ENCODE measurements at places on chromosomes 2 and 18.
A peak's percentile ranks its signal among the peaks of the same experiment; 100 is the strongest.

DNA sequence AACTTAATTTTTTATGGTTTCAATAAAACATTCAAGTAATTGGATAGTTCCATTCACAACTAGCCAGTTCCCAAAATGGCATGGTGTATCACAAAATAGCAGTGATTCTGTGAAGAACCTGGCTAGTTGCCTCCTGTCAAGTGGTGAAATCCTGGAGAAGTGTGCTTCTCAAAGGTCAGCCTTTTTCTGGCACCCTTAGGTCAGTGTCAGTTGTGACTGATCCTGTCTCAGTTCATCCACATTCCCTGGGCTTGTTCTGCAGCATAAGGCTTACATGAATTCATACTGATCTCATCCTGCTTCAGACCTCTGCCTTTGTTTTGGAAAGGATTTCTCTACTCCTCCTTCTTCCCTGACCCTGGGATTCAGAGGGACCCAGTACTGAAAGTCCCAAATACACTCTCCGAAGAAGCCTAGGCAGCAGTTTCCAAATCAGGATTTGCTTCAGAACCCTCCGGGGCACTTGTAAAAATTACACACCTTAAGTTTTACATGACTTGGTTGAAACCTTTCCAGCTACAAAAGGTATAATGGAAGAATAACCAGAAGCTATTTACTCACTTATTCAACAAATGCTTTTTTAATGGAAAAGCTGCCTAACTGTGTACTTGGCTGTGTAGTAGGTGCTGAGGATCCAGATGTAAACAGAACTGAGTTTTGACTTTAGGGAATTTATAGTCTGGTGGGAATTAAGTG is 11.0 kb downstream of the MAP3K20 start:
- no peak for DNase-seq

GRCh38 chr2:184555352-184555751 is 43.0 kb upstream of the ZNF804A start:
- no peak for DNase-seq

- no peak for DNase-seq
Observed at GRCh38 chr2:114548151-114548550, 105.7 kb downstream of the DPP10 start.

GRCh38 chr2:187307606-187308005 is 140.4 kb downstream of the CALCRL start:
- no peak for DNase-seq

GRCh38 chr2:168064011-168064998 is 183.1 kb downstream of the STK39 start:
- DNase-seq, result no peak

DNA sequence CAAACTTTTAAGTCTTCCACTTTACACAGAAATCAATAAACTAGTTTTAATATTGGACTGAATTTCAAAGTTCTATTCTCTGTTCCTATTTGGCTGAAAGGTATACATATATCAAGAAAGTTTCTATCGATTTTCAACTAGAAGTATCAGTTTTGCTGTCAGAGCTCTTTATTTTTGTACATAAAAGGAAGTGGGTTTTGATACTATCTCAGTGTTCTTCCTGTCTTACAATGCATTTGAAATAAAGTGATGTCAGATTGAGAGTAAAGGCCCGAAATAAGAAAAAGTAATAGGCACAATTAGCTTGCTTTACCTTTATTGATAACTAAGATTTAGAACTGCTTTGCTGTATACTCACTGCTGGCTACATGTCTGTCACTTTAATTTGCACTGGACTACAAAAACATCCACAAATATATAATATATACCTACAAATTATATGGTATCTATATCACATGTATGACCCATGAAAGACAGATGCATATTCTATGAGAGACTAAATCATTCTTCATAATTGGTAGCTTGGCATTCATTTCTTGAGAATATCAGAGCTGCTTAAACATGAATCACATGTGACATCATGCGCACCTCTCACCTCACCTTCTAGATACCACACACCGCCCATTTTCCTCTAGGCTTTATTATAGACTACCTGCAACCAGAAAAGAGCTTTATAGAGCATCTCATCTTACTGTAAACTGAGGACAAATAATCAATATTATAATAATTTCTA is 83.6 kb downstream of the ASXL2 start:
- no peak for DNase-seq

DNA sequence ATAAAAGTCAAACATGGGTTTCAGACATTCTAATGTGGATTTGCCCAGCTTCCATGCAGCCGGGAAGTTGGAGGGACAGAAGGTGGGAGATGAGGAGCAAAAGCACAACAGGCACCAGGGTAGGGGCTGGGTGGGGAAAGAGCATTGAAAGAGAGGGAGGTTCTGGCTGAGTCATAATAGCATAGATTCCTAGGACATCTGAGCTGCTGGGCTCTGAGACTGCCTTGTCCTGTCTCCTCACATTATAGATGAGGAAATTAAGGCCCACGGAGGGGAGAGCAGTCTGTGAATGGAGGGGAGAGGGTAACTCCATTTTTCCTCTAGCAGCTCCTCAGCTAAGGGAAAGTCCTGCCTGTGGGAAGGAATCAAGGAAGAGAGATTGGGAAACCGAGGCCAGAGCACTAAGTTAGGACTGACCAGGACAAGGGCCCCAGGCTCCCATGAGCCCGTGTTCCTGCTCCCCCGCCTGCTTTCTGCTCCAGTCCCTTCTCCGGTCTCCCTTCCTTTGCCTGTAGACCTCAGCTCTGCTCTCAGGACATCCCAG is 26.2 kb downstream of the SH2D6 start:
- no peak for DNase-seq

DNA sequence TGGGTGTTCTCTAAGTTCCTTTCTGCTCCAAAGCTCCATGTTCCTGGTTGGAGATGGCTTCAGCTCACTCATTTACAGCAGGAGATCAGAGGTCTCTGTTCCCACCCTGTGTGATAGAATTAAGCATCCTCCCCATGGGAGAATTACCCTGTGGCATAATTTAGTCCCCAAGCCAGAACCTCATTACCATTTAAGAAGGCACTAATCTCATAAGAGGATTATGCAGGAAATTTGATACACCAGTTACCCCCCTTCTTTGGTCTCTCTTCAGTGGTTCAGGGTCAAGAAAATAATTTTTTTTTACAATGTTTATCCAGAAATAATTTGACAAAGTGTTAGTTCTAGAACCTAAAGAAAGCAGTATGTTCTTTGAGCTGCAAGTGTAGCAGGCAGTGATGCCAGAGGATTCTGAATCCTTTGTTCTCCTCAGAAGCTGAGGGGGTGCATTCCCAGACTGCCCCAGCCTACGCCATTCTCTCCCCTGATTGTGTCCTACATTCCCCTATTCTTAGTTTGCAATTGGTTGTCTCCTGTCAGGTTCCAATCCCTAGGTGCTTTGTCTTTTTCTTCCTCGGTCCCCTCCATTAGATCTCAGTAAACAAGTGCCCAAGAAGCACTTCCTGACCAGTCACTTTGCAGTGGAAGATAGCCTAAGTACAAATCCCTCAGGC is 163.6 kb downstream of the PRKCE start:
- DNase-seq, result no peak

- no peak for DNase-seq
Observed at GRCh38 chr2:238022594-238023157, 38.1 kb upstream of the SCLY start.

GRCh38 chr2:30269771-30270145 is 38.4 kb downstream of the LBH start:
- DNase-seq, result no peak

- no peak for DNase-seq
Observed at GRCh38 chr2:128298846-128299507, 19.7 kb downstream of the HS6ST1 start.

DNA sequence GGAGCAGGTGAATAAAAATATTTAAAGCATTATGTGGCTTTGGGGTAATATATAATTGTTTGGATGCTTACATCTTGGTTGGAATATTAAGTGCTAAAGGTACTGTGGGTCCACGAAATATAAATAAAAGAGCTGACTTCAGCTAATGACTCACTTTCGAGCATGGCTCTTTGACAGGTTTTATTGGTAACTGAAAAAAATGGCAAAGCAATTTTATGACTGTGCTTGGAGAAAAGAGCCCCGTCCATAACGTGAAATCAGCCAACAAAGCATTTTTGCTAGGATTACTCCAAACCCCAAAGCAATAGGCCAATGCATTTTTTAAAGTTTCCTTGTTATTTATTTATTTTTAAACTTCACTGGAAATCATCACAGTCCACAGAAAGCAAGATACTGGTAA is 397.2 kb upstream of the CDH19 start:
- DNase-seq, result no peak

DNA sequence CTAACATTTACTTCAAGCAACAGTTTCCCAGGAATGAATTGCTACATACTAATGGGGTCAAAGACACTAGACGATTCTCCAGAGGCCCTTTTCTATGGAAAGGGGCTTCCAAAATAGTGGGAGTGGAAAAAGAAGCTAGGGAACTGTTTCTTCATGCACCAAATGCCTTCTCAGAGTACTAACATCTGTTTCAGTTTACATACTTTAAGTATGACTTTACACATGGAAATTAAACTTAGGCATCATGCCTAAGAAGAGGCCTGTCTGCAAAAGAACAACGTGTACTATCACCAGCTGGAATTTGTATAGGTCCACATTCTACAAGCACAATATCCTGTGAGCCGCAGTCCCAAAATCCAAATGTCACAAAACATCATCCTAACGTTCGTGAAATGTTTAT is 29.4 kb upstream of the WDR75 start:
- DNase-seq, result peak; percentile 52

- DNase-seq, result no peak
Observed at GRCh38 chr2:8538531-8538930, 143.3 kb upstream of the ID2 start.

- DNase-seq, result no peak
Observed at GRCh38 chr2:29202819-29203495, 87.7 kb downstream of the CLIP4 start.

DNA sequence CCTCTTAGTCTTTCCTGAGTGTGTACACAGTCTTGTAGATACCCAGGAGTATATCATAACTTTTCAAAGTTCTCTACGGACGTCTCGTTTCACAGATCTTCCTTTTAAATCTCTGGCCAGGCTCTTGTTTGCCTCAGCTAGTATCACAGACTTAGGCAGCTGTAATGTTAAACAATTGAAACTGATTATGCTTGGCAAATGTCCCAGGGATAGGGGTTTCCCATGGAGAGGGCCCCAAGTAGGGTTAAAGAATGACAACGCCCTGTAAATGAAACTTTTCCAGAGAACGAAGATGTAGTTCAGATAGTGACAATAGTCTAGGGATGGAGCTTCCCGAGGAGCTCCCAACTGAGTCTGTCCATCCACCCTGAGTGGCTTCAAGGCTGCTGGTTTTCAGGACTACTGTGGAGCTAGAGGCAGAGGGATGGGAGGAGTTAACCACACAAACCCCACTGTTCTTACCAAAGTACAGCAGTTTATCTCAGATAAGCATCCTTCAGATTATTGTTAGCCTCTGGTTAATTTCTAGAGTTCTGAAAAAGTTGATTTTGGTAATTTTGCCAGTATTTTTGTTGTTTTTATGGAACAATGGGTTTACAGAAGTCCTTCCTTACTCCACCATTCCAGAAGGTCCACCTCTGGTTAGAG is 9.1 kb downstream of the NEURL3 start:
- no peak for DNase-seq

DNA sequence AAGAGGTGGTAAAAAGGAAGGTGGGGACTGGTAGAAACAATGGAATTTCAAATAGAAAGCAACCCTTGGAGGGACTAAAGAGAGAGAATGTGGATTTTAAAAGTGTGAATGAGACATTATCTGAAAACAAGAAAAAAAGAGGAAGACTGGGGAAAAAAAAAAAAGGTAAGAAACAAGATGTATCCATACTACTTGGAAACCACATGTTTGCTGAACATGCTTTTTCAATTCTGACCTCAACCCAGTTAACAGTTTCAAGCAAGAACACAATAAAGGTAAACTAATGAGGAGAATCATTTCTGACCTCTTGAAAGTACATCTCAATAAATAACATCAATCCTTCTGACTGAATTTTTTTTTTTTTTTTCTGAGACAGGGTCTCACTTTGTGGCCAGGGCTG is 2.6 kb downstream of the FARSB start:
- no peak for DNase-seq

- DNase-seq, result no peak
Observed at GRCh38 chr2:73564986-73565385, 77.2 kb downstream of the NAT8 start.

DNA sequence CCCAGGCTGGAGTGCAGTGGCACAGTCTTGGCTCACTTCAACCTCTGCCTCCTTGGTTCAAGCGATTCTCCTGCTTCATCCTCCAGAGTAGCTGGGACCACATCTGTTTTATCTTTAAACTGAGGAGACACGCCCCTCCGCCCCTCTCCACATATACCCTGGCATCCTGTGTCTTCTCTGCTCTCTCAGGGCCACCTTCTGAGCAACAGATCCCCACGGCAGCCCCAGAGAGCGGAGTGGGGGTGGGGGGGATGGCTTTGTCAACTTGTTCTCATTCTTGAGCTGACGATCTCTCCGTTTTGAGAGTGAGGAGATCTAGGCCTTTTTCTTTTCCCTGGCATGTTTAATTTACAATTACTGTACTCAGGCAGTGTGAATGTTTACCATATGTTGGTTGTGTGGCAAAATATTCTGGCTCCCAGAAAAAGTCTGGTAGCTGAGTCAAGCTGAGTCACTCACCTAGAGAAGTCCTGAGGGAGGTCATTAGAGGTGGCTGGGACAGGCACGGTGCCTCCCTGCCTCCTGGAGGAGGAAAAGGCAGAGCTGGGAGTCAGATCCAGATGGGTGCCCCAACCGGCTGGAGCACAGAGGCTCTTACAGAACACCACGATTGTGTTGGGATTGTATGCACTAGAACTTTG is 19.5 kb upstream of the ID2 start:
- DNase-seq, result peak; percentile 80

DNA sequence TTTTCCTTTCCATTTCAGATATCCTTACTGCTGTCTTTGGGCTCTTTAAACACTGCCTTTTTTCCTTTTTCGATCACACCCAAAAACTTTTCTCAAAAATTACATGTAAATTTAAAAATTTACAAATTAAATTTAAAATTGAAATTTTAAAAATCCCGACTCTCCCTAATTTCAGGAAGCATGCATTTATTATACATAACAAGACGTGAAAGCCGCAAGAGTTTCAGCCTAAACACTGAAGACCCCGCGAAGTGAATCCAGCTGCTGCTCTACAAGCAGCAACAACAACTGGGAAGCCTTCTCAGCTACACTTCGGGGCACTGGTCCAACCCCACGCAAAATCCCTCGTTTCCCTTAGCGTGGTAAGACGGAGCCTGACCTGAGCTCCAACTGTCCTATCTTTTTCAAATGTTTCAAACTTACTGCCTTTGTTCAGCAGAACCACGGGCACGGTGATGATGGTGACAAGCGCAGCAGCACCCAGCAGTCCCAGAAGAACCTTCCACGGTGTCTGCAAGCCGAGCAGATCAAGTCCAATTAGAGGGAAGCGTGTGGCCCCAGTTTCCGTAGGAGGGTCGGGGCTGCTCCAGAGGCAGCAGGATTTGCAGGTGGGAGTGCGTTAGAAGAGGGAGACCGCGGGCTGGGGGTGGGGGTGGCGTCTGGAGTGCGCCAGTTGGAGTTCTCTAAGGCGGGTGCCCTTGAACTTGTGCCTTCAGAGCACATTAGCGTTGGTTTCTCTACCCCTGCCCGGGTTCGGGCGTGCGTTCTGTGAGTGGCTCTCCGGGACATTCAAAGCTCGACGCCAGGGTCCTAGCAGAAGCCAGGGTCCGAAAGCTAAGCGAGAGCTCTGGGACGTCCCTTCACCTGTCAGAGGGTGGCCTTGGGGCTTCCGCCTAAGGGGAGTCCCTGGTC is 783 bp downstream of the DPP4 start:
- DNase-seq, result no peak
